ENCODE measurements at places on chromosomes 1 and 21. TPM values are rescaled to one million over a fixed set of nuclear protein-coding genes. Genes with fewer than 3 reads are reported as not detected.

GRCh38 chr1:105492921-105493320 is 1563.6 kb upstream of the PRMT6 start:
- no peak for DNase-seq

DNA sequence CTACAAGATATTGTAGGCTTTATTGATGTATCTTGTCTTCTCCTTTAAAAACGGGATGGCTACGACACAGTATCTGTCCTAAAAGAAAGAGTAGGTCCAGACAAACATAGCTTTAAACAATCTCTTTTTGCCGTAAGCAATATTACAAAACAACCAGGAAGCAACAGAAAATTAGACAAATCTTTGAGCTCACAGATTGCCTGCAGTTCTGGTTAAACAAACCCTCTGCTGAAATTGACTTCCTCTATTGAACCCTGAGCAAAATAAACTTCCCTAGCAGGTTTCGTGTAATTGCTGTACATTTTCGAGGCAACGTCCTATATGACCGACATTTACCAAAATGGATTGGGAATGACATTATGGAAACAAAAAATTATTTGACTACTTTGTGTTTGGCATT is 50.6 kb downstream of the CHML start:
- no peak for DNase-seq

- peak; percentile 82 for DNase-seq
Observed at GRCh38 chr21:45292399-45293219, 4.9 kb upstream of the POFUT2 start.

SPRR2G gene
- total RNA-seq = not detected

LCE1C gene
- total RNA-seq = not detected

DNA sequence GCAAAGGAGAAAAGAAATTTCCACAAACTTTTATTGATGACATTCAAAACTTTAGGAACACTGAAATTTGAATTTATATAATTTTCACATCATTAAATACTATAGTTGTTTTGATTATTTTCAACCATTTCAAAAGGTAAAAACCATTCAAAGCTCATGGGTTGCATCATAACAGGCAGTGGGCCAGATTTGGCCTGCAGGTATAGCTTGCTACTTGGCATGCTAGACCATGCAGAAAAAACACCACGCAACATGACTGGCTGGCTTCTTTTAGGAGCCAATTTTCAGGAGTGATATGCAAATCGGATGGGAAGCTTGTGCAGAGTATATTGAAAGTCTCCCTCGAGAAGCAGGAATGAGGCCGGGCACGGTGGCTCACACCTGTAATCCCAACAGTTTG is 144.8 kb downstream of the GLUL start:
- no peak for DNase-seq

DNA sequence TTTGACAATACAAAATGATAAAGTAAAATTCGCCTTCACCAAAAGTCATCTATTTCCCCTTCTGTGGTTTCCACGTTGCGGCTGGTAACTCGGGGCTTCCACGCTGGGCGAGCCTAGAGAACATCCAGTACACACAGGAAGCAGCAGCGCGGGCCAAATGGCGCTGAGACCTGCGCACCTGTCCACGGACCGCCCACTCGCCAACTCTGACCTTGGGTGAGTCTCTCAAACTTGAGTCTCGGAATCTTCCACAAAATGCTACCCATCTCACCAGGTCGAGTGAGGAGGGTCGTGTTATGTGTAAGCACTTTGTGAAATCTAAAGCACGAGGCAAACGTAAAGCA is 820 bp upstream of the TTF2 start:
- DNase-seq = peak; percentile 41

KCND3 gene
- total RNA-seq = 0.07 TPM

GRCh38 chr1:216186816-216187215 is 236.4 kb downstream of the USH2A start:
- DNase-seq = no peak

DNA sequence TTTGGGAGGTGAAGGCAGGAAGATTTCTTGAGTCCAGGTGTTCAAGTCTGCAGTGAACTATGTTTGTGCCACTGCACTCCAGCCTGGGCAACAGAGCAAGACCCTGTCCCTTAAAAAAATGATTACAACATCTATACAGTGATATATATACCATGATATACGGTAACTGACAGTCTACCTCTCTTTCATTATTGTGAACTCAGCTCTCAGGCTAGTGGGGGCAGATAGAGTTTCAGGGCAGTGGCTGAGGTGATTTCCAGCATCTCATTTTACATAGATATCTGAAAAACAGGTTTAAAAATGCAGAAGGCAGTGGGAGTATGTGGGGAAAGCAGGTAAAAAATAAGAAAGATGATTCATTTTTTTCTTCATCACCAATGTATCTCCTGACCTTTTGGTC is 8.1 kb upstream of the NTNG1 start:
- DNase-seq = no peak

CD164L2 gene
- not detected for total RNA-seq

- no peak for DNase-seq
Observed at GRCh38 chr1:239538239-239538988, 152.0 kb downstream of the CHRM3 start.

DNA sequence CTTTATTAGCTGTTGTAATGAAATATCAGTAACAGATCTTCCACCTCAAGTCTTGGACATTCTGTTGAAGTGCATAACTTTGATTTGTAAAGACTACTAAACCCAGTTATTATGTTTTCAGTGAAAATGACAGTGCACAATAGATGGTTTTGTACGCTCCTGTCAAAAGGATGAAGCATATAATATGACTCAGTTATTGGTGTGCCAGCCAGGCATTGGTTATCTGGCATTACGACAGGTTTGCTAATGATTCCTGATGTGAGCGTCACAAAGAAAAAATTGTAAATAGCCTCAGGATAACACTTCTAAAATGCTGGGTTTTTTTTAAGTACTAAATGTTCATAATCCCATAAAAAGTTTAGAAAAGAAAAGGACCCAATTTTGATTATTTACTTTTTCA is 147.9 kb downstream of the MAGI3 start:
- DNase-seq = peak; percentile 79

DNA sequence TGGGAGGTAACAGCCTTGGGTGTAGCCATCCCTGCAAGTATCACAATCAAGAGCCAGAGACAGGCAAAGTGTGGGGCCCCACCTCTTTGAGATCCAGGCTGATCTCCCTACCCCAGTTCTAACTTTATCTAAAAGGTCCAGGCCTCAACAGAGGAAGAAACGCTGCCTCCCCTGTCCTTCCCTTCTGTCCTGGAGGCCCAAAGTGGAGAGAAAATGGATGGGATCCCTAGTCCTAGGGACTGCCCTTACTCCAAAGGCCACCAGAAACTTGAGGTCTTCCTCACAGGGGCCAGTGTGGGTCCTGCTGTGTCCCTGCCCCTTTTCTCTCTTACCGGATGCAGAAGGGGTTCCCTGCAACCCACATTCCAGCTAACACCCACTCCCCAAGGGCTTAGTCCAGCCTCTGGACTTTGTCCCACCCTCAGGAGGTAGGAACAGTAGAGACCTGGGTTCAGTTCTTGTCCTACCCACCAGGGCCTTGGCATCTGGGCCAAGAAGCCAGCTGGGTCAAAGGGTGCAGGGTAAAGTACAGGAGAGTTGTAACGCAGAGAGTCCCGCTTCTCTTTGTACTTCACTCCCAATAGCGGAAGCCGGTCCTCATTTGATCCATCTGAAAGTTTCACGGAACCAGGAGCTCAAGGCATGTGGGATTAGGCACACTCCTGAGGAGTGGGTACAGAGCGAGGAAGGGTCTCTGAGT is 1.9 kb downstream of the HDGF start:
- peak; percentile 74 for DNase-seq

DNA sequence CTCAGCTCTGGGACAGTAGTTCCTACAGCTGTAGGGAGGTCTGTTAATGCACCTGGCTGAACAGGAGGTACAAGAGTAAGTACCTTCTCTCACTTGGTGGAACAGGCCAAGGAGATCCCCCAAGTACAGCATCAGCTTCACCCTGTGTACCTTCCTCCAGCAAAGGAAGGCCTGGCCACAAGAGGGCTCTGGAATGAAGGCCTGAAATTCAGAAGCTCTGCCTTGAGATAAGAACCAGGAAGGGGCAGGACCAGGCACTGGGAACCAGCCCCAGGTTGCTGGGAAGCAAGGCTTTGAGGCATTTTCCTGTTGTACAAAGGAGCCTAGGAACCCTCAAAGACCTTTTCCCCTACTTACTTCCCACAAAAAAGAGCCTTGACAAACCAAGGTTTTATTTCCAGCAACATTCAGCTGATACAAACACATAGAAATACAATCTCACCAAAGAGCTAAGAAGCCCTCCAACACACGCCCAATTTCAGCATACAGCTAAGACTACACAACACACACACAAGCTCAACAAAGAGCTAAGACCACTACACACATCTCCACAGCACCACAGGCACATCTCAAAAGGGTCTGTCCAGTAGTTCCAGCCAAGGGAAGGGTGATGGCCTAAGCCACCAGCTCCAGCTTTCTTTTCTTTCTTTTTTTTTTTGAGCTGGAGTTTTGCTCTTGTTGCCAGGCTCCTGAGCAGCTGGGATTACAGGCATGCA is 23.5 kb downstream of the F11R start:
- peak; percentile 59 for DNase-seq

DNA sequence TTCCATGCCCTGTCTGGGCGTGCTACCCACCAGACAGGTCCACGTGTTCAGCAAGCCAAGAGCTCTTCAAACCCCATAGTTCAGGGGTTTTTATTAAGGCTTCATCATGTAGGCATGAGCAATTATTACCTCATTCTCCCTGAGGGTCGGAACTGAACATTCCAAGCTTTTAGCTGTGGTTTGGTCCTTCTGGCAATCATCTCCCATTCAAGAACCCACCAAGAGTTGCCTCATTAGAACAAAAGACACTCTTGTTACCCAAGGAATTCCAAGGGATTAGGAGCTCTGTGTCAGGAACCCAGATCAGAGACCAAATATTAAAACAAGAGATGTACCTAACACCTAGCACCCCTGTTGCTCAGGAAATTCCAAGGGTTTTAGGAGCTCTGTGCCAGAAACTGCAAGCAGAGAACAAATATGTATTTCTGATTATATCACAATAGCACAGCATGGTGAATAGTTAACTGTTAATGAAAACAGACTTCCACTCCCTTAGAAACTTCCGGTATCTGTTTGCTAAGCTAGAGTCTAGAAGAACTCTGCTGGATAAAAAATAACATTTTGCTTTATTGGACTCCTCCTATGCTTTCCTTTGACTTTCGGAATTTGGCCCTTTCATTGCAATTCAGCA is 201.2 kb upstream of the L1TD1 start:
- DNase-seq = peak; percentile 9

DNA sequence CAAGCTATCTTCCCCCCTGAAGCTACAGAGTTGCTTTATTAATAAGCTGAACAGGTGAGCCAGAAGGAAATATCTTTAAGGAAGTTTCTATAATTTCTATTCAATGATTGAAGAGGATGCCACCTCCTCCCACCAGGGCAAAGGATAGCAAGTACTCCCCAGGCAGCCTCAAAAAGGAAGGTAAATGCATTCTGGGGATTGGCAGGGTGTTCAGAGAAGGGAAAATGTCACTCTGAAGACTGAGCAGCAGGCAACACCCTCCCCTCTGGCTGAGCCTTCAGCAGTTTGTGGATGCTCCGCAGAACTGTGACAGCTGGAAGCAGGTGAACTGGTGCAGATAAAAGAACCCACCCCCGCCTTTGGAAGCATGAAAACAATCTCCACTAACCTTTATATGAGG is 140.8 kb downstream of the BRINP2 start:
- no peak for DNase-seq

DNA sequence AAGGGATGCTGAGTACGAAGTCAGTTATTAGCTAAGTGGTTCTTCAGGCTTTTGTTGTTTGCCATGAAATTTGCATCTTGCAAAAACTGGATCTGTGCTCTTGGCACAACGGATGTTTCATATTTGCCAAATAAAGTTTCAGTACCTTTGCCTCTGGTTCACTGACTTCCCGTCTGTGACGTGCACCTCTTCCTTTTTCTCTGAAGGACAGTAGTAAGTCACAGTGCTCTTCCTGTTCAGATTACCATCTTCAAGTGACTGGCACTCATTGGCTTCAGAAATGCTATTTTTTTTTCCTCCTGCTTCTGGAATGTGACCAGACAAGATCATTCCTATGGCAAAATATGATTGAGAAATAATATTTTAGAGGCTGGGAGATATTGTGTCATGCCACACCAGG is 75.9 kb upstream of the GREM2 start:
- DNase-seq = no peak

DNA sequence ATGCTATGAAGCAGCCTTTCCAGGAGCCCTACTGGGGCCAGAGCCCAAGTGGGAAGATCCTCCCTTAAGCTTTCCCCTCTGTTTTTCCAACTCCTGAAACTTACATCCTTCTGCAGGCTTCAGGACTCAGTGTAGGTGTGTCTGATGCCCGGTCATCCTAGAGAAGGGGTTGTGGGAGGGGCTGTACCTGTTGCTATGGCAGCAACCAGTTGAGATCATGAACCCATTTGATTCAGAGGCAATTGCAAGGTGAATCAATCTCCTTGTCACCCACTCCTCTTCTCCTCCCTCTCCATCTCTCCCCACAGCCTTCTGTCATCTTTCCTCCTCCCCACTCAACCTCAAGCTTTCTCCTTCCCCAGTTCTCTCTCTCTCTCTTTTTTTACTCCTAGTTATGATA is 151.8 kb downstream of the CACNA1E start:
- no peak for DNase-seq

DNA sequence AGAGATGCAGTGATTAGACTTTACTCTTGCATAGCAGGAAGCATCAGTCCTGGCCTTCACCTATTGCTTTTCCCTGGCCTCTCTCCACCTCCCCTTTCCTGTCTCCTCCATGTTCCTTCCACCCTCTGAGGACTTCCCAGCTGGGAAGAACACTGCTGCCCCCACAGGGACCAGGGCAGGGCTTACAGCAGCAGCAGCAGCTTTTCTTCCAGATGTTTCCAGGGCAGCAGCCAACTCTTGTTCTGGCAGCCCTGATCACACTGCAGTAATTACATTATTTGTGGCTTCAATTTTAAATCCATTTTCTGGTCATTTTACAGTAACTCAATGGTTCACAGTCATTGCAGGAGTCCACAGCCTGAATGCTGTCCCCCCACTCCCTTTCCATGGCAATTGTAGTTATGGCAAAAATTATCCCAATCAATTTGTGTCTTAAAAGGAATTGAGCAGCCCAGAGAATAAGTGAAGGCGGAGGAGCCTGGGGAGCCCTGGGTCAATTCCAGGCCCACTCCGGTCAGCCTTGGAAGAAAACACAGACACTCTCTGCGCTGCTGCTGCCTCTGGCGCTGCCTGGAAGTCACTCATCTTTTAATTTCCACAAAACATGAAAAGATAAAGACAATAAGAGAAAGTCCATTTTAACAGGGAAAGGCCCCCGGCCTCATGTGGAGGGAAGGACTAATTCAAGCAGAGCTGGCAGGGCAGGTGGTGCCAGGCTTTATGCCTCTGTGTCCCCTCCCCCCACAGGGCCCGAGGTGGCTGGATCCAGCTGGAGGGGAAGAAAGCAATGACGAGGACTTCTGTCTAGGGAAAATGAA is 148.6 kb downstream of the GRIK3 start:
- peak; percentile 16 for DNase-seq

GRCh38 chr21:39567180-39567972 is 45.4 kb upstream of the B3GALT5 start:
- DNase-seq = no peak

GRCh38 chr1:3510956-3511250 is 56.4 kb downstream of the ARHGEF16 start:
- no peak for DNase-seq
